ENCODE measurements at places on chromosomes 2 and 18. TPM values are rescaled to one million over a fixed set of nuclear protein-coding genes. Genes with fewer than 3 reads are reported as not detected.

DNA sequence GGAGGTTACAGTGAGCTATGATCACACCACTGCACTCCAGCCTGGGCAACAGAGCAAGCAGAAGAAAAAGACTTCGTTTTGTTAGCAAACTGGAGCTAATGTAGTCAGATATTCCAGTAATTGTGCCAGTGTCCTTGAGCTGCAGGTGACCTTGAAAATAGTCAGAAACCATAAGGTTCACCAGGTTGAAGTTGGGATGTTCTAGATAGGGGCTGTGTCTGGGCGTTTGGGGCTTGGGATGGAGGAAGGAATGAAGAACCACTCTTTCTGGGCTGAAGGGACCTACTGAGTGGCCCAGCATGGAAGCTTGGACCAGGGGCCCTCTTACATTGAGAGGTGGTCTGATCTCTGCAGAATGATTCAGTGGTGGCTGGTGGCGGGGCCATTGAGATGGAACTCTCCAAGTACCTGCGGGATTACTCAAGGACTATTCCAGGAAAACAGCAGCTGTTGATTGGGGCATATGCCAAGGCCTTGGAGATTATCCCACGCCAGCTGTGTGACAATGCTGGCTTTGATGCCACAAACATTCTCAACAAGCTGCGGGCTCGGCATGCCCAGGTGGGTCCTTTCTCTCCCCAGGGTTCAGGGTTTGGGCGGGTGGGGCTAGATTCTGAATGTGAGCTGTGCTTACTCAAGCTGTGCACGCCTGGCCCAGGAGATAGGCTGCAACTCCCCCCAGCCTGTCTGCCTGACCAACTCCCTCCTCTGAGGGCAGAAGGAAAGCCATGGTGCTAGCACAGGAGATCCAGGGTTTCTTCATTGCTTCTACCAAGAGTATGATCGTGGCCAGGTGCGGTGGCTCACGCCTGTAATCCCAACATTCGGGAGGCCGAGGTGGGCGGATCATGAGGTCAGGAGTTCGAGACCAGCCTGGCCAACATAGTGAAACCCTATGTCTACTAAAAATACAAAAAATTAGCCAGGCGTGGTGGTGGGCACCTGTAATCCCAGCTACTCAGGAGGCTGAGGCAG is 17.1 kb downstream of the CCT7 start:
- peaks cover 9% of the 10 kb centered on the region for H3K4me1 ChIP-seq
- H3K4me3 ChIP-seq = no peak overlapping the region
- no peaks in the 10 kb centered on the region for H3K27me3 ChIP-seq

DNA sequence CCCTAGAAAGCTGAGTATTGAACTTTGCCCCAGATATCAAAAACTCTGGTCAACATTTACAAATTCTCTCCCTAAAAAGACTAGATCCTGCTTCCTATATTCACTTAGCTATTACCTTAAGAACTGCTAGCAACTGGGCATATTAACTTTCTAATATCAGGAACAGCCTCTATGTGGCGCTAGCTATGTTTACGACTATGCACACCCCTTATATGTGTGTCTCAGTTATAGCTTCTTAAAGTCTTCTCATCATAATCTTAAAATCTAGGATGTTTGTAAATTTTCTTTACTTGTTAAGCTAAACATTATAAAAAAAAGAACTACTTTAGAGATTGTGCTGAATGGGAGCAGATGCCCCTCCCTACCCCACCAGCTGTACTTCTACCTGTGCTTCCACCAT is 1.7 kb upstream of the STAMBP start:
- H3K4me1 ChIP-seq = peaks cover 52% of the 10 kb centered on the region
- H3K4me3 ChIP-seq = peak overlapping the region; percentile 79
- no peak for DNase-seq
- H3K27ac ChIP-seq = no peak overlapping the region
- peaks cover 5% of the 10 kb centered on the region for H3K27me3 ChIP-seq

GRCh38 chr2:14632133-14632936 is at the start of gene LRATD1:
TSS of gene LRATD1 (plus strand) at chr2:14632717. CDS start at chr2:14633980, 1,263 bp downstream.
- peaks cover 5% of the 10 kb centered on the region for H3K4me1 ChIP-seq
- no peak for DNase-seq
- no peak within 1 kb of the TSS for H3K4me3 ChIP-seq
- H3K27me3 ChIP-seq = peaks cover 44% of the 10 kb centered on the region

GRCh38 chr2:105912081-105912480 is 167.4 kb downstream of the NCK2 start:
- DNase-seq = no peak
- no peaks in the 10 kb centered on the region for H3K27me3 ChIP-seq
- no peak overlapping the region for H3K4me3 ChIP-seq
- peaks cover 22% of the 10 kb centered on the region for H3K4me1 ChIP-seq

GRCh38 chr2:160394153-160394552 is 99.5 kb downstream of the RBMS1 start:
- H3K36me3 ChIP-seq = peaks cover 10% of the 10 kb centered on the region
- H3K27ac ChIP-seq = peak overlapping the region; percentile 46
- no peak for DNase-seq
- H3K4me3 ChIP-seq = peak overlapping the region; percentile 61
- H3K4me1 ChIP-seq = peaks cover 49% of the 10 kb centered on the region
- no peaks in the 10 kb centered on the region for H3K27me3 ChIP-seq

GRCh38 chr2:73292906-73293533 is 328 bp downstream of the EGR4 start:
- peaks cover 75% of the 10 kb centered on the region for H3K27me3 ChIP-seq
- peaks cover 2% of the 10 kb centered on the region for H3K36me3 ChIP-seq
- H3K4me1 ChIP-seq = peaks cover 14% of the 10 kb centered on the region
- no peak for DNase-seq
- peak overlapping the region; percentile 25 for H3K27ac ChIP-seq
- H3K4me3 ChIP-seq = peak overlapping the region; percentile 73

DNA sequence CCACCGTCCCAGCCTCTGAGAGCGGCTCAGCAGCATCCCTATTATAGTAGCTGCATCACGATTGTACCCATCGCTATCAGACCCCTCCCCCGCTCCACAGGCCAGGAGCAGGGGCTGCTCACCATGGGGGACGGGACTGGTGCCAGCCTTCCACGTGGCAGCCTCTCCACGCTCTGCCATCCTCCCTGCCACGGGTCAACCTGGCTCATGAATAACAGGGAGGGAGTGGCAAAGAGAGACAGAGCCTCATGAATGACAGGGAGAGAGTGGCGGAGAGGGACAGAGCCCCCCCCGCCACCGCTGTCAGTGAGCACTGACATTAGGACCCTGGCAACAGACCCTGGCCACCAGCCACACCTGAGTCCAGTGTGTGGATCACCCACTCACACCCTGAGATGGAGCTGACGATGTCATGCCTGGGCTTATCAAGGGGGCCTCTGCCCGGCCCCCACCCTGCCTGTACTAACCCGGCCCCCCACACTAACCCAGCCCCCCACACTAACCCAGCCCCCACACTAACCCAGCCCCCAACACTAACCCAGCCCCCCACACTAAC is 16.9 kb downstream of the CROCC2 start:
- H3K27ac ChIP-seq = no peak overlapping the region
- H3K36me3 ChIP-seq = no peaks in the 10 kb centered on the region
- no peak overlapping the region for H3K4me3 ChIP-seq
- DNase-seq = no peak
- no peaks in the 10 kb centered on the region for H3K27me3 ChIP-seq

DNA sequence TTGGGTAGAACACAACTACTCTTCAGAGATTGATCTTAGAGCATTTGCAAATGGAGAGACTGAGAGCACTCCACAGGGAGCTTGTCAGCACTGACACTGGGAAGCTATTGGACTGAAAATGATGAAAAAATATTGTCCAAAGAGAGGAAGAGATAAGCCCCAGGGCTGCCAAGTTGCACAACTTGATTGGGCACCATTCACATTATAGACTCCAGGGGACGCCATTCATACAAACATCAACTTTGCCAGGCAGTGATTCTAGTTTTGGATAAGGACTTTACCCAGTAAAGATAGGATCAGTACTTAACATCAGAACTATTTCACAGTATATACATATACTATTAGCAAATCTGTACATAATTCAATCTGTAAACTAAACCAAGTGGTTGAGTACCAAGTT is 79.6 kb upstream of the MYCN start:
- no peaks in the 10 kb centered on the region for H3K36me3 ChIP-seq
- H3K27me3 ChIP-seq = peaks cover 3% of the 10 kb centered on the region
- H3K4me3 ChIP-seq = no peak overlapping the region
- DNase-seq = no peak
- H3K4me1 ChIP-seq = no peaks in the 10 kb centered on the region

DNA sequence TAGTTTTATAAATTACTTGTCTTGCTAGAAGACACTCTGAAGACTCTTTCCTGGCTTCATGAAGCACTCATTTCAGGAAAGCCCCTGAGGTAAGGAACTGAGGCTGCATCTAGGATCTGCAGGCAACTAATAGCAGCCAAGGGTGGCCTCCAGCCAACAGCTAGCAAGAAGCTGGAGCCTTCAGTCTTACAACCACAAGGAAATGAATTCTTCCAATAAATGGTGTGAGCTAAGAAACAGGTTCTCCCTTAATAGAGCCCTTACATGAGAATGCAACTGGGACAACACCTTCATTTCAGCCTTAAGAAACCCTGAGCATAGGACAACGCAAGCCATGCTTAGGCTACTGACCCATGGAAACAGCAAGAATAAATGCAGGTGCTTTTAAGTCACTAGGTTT is 254.6 kb upstream of the RBBP8 start:
- no peaks in the 10 kb centered on the region for H3K36me3 ChIP-seq
- no peak for DNase-seq
- no peaks in the 10 kb centered on the region for H3K4me1 ChIP-seq
- H3K4me3 ChIP-seq = no peak overlapping the region
- H3K27ac ChIP-seq = no peak overlapping the region

DNA sequence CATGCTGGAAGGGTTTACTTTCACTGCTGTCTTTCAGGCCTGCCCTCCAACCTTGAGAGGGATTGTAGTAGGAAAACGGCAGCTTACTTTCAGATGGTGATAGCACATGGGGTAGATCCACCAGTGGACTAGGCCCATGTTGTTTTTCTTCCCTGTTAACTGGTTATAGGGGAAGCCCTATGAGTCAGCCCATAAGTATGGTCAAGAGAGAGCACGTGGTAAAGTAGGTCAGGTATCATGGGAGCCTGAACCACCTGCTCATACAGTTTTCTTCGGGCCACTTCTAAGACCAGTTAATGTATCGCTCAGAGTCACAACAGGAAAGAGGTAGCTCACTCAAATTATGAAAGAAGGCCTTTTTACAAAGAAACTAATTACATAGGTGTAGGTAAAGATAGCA is 33.0 kb downstream of the PDK1 start:
- DNase-seq = no peak
- H3K36me3 ChIP-seq = peaks cover 52% of the 10 kb centered on the region
- peak overlapping the region; percentile 16 for H3K27ac ChIP-seq

DNA sequence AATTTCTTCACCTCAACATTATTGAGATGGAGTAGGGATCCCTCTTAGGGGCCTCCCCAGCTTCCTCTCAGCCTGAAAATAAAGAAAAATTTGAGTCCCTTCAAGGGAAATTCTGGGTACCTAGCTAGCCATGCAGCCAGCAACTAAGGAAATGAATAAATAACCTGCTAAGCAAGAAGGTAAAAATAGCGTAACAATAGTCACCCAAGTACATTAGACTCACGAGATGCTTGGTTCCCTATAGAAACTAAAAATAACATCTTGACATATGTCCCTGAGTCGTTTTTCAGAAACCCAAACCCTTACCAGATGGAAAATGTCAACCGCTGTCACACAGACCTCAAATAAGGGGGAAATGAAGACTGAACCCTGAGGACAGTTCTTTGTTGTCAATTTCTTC is 51.9 kb downstream of the CACNB4 start:
- no peaks in the 10 kb centered on the region for H3K36me3 ChIP-seq
- H3K4me3 ChIP-seq = no peak overlapping the region
- no peak for DNase-seq
- peaks cover 8% of the 10 kb centered on the region for H3K27me3 ChIP-seq
- no peak overlapping the region for H3K27ac ChIP-seq

DNA sequence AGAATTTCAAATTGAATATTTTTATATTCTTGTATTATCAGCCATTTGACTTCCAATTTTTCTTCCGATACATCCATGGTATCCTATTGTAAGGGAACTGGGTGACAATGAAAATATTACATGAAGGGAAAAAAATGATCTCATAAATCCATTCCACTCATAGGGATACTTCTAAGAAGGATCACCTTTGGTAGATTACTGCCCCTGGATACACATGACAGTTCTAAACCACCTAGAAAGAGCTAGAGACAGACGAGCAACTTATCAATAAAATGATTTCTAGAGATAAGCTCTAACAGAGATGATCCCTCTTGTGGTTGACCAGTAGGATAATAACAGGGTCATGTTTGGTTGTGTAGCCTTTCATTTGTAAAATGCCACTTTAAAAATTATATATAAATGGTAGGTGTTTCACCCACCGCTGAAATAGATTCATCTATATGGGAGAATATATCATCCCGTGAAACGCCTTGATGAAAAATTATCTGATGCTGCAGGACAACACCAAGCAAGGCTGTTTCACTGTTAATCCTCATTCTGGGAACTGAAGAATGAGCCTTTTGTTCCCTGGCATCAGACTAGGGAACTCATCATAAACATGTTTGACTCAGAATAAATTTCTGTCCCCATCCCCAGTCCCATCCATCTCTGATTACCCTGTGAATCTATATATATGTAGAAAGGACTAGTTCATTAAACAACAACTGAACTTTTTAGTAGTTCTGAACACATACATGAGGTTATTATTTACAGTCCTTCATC is 180.0 kb downstream of the TCF4 start:
- no peak overlapping the region for H3K27ac ChIP-seq
- no peak for DNase-seq
- H3K4me1 ChIP-seq = no peaks in the 10 kb centered on the region
- H3K36me3 ChIP-seq = no peaks in the 10 kb centered on the region

DNA sequence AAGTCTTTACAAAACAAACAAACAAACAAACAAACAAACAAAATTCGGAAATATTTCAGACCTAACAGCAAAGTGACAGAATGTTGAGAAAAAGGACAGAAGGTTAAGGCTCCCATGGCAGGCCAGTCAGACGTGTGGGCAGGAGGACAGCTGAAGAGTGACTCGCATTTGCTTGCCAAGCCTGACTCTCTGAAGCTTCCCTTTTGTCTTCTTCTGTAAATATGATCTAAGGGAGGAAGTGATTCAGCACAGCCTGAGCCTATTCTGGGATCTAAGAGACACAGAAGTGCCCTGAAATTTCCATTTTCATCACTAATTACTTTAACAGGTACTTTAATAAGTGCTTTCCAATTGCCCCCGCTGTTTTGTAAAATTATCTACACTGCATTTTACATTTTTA is 134.0 kb upstream of the LYPD1 start:
- DNase-seq = no peak
- H3K4me1 ChIP-seq = no peaks in the 10 kb centered on the region
- H3K27ac ChIP-seq = no peak overlapping the region
- no peaks in the 10 kb centered on the region for H3K36me3 ChIP-seq
- H3K4me3 ChIP-seq = no peak overlapping the region

- DNase-seq = no peak
- no peak overlapping the region for H3K27ac ChIP-seq
- H3K4me3 ChIP-seq = no peak overlapping the region
- H3K4me1 ChIP-seq = no peaks in the 10 kb centered on the region
- H3K27me3 ChIP-seq = peaks cover 3% of the 10 kb centered on the region
Observed at GRCh38 chr2:145055651-145056050, 535.7 kb upstream of the ZEB2 start.

- no peaks in the 10 kb centered on the region for H3K27me3 ChIP-seq
- H3K4me1 ChIP-seq = no peaks in the 10 kb centered on the region
- no peak overlapping the region for H3K27ac ChIP-seq
- H3K36me3 ChIP-seq = peaks cover 30% of the 10 kb centered on the region
- no peak for DNase-seq
Observed at GRCh38 chr2:26285931-26286330, 41.2 kb downstream of the HADHB start.

RGPD4 gene
- not detected for total RNA-seq

PARD3B gene
- 0.26 TPM for total RNA-seq

CNDP1 gene
- total RNA-seq = not detected

SCN3A gene
- total RNA-seq = not detected

HPCAL1 gene
- total RNA-seq = 59.6 TPM

NEB gene
- total RNA-seq = 0.05 TPM

ELOA2 gene
- not detected for total RNA-seq

CNRIP1 gene
- not detected for total RNA-seq

NUP35 gene
- 41.9 TPM for total RNA-seq

SLC4A3 gene
- not detected for total RNA-seq

Measured in activated T-helper 1 cell treated with anti-CD3 and anti-CD28 coated beads, Interleukin-12 subunit alpha, Interleukin-12 subunit beta, Interleukin-2, Interleukin-4 antibody, amounts not matched to agents 30 ng/mL and 10 ng/mL and 1 ng/mL, durations not matched to agents 14 hours and 24 hours and 36 hours (primary cell).